ENCODE measurements at places on chromosomes 16 and 17. TPM values are rescaled to one million over a fixed set of nuclear protein-coding genes. Genes with fewer than 3 reads are reported as not detected.

Gene TMEM220
- total RNA-seq, result 0.98 TPM

Gene PRSS33
- total RNA-seq, result not detected

Gene KRTAP2-3
- 10.8 TPM for total RNA-seq

Gene SCARF1
- 0.81 TPM for total RNA-seq

Gene EFNB3
- 7.7 TPM for total RNA-seq

Gene BTBD17
- not detected for total RNA-seq

Gene PRAC2
- total RNA-seq, result 44.1 TPM

Gene ECI1
- total RNA-seq, result 90.5 TPM
